ENCODE measurements at places on chromosomes 4 and X. TPM values are rescaled to one million over a fixed set of nuclear protein-coding genes. Genes with fewer than 3 reads are reported as not detected.

HGFAC gene
- total RNA-seq, result 0.38 TPM

ADAMTS3 gene
- 0.57 TPM for total RNA-seq

IL9R gene
- total RNA-seq, result not detected

VCX3A gene
- total RNA-seq, result not detected

ZNF157 gene
- 0.19 TPM for total RNA-seq

NHS gene
- 1.2 TPM for total RNA-seq
